LoVo (cell line): ENCODE measurements at places on chromosomes 6 and 20.

GRCh38 chr6:134165561-134166201 is 113.3 kb upstream of the SLC2A12 start:
- no peak for DNase-seq

GRCh38 chr6:32785781-32786533 is 22.6 kb upstream of the HLA-DQB2 start:
- peak; percentile 51 for DNase-seq

DNA sequence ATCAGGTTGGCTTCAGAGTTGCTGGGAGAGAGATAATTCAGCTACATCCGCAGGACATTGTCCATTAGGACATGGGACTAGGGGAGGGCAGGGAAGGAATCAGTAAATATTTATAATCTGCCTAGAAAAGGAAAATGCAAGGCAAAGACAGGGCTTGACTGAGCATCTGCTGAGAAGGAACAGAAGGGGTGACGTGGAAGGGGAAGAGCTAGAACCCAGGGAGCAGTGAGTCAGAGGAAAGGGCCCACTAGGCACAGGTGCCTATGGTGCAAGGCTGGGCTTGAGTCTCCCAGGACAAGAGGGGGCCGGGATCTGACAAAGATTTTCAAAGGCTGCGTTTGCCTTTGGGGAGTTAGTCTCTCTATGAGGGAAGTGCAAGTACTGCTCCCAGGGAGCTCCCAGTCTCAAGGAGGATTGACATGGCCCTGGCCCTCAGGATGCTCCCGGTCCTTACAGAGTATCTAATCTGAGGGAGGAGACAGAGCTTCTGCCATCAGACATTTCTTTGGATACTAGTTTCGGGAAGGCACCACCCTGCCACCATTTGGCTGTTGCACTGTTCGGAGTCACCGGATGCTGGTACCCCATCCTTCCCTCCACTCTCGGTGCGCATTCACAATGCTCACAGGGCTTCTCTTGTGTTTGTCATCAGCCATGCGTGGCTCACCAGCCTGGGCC is 21.9 kb downstream of the VEGFA start:
- DNase-seq, result no peak

GRCh38 chr20:50283922-50284810 is 93.5 kb downstream of the CEBPB start:
- DNase-seq, result peak; percentile 83

DNA sequence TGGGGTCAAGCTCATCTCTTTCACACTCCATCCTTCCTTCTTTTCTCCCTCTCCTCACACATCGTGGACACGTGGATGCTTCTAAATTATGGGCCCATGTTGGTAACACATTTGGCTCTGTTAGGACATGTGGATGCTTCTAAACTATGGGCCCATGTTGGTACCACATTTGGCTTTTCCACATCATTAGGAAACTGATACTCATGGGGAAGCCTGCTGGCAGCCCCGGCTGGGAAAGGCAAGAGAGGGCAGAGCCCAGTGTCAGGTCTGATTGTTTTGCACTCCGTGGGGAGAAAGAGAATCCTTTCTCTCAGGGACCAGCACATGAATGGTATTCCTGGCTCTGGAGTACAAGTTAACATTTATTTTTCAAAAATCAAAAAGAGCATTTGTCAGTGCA is 4.0 kb upstream of the CST1 start:
- no peak for DNase-seq

DNA sequence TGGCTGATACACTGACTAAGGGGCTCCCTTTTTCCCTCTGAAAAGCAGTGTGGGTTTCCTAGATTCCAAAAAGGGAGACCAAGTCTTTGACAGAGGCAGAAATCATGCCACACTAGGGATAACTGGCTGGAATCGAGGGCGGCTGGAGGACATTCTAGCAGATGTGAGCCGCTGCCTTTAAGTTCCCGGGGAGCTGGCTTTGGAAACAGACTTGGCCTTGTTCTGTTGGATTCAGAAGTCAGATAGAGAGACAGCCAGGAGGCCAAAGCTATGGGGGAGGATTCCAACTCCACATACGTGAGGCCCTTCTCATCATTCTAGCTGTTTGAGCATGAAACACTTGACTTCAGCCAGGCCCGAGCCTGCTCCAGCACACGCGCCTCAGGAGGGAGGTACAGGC is 109.9 kb upstream of the FOXC1 start:
- no peak for DNase-seq

DNA sequence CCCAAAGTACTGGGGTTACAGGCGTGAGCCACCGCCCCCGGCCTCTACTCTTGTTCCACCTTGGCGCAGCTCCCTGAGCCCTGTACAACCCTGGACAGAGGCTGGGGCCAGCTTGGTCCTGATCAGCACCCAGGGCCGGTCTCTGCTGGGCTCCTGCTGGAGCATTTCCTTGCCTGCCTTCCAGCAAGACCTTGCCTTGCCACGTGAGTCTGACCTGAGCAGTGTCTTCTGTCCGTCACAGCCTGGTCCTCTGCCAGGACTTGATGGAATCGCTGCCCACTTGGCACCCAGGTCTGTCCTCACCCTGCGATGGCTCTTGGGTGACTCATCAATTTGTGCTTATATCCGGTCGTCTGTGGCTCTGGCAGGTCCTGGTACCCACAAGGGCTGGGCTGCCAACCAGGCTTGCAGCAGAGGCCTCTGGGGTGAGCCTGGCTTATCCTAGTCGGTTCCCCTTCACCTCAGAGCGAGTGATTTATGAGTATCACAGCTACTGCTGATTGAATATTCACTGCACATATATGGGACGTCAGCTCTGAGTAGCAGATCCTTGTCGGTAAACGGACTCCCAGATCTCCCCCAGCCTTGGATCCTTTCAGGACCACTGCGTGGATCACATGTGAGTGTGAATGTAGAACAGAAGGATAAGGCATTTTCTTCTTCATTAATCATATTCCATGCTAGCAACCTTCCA is 10.1 kb upstream of the SULF2 start:
- DNase-seq, result peak; percentile 62

DNA sequence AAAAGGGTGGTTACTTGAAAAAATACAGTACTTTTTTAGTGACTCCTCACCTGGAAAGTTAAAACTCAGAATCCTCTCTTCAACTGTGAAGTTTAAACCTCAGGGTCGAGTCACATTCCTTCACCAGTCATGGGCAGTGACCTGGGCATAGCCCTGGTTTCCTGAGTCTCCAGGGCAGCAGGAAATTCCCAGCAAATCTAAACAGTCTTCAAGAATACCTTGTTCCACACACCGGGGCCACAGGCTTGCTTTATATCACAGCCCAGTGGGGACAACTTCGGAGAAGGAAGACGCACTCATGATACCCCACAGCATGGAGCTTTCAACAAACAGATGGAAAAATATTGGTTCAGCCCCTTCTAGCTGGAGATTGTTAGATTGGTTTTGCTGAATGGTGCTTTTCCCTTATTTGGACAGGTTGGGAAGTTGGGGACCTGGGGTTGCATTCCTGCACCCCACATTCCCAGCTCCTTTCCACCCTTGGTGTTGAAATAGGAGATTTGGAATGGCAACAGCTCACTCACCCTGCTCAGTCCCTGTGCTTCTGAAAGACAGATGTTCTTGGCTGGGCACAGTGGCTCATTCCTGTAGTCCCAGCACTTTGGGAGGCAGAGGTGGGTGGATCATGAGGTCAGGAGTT is 113.0 kb upstream of the TMEM170B start:
- DNase-seq, result no peak
